RKO (cell line): ENCODE measurements at places on chromosomes 5 and 9.

- no peak for DNase-seq
Measured at GRCh38 chr5:57429513-57430120, 53.0 kb downstream of the ACTBL2 start.

DNA sequence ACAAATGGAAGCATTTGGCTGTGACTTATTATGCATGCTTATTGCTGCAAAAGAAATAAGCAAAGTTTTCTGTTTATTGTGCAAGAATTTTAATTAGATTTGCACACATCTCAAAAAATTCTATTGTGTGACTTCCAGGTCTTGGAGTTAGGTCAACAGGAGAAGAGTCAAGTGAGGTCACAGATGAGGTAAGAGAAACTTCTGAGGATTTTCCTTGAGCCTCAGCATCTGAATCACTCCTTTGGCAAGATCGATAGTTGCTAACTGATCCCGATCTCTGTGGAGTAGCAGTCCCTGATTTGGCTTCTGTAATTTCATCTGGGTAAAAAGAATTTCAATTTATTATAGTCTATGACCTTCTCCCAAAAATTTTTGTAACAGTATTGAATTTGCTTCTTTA, 6.9 kb upstream of the TTC33 start:
- no peak for DNase-seq

- no peak for DNase-seq
Measured at GRCh38 chr9:81462801-81463200, 226.5 kb downstream of the TLE1 start.

- DNase-seq = no peak
Measured at GRCh38 chr9:78986446-78986845, 585.3 kb upstream of the TLE4 start.

DNA sequence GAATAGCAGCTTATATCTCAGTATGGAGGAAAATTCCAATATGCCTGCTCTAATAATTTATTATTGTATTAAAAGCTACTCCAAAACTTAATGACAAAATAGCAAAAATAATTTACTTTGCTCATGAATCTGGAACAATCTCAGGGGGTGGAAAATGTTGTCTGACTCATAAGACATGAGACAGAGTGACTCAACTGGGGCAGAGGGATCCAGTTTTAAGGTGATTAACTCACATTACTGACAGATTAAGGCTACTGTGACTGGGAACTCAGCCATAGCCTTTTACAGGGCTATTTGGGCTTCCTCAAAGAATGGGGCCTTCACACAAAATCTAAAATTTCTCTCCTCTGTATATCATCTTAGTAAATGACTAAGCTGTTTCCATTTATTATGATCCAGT, 1172.9 kb downstream of the CDH12 start:
- peak; percentile 83 for DNase-seq

DNA sequence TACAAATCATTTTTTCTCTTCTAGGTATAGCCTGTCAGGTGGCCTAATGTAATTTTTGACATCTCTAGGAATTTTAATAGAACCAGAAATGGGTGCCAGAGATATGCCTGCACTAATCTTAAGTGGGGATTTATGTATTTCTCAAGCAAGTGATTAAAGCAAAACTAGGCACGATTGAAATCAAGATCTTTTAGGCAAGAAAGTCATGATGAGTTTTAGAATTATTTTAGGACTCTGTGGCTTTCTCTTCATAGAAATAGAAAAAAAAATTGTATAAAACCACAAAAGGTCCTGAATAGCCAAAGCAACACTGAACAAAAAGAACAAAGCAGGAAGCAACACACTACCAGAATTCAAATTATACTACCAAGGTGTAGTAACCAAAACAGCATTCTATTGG, 952 bp upstream of the AMACR start:
- DNase-seq = no peak
